ENCODE measurements at places on chromosomes 11 and 22.

GRCh38 chr11:102268083-102268984, 49.0 kb upstream of the BIRC3 start:
- DNase-seq = peak; percentile 91

- DNase-seq = no peak
These were observed 4.0 kb downstream of the PYGM start for GRCh38 chr11:64755681-64756361.

- no peak for DNase-seq
These were observed 12.2 kb downstream of the NEAT1 start for GRCh38 chr11:65434667-65435410.

DNA sequence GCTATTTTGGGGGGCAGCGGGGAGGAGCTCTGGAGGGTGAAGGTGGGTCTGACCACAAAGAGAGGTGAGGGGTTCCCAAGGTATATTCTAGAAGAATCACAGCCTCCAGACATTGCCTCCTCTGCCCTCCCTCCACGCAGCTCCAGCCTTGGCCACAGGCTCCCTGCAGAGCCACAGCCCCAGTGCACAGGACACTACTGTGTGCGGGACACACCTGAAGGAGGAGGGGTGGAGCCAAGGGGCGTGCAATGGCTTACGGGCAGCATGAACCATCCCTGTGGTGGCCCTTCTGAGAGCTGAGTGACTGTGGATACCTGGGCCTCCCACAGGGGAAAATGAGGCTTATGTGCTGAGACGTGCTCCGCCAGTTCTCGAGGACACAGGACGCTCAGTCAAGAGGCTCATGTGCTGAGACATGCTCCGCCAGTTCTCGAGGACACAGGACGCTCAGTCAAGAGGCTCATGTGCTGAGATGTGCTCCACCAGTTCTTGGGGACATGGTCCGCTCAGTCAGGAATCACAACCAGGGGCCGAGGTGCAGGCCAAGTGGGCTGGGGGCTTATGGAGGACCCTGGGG, 417.3 kb downstream of the SHANK2 start:
- no peak for DNase-seq

GRCh38 chr22:27312565-27312964, 489.0 kb downstream of the MN1 start:
- DNase-seq = no peak

- DNase-seq = no peak
These were observed 52.4 kb downstream of the MIAT start for GRCh38 chr22:26709617-26710390.
